CD4-positive, alpha-beta T cell treated with Interferon gamma for 1 hour (primary cell): ENCODE measurements at places on chromosomes 3 and 15.

DNA sequence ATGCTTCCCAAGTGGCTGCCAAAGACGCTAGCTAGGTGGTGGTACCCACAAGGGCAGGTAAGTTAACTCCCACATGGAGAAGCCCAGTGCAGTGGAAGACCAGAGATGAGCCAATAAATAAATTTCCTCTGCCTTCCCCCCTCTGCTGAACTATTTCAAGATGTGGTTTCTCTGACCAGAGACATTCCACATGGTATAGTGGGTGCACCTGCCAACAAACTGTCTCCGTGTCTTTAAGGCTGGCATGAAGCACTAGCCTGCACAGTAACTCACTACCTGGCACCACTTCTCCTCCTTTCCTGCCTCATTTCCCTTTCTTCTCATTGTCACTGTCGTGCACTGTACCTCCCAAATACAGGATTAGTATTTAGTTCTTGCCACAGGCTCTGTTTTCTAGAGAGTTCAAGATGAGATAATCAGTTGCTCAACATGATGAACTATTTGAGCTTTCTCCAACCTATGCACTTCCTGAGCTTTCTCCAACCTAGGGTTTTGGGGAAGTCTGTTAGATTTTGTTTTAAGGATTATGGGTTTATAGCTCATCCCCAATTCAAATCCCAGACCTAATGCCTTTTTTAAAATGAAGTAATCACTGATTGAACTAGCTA lies 8.4 kb upstream of the CRTAP start:
- DNase-seq, result no peak

- DNase-seq, result no peak
These were observed 9.0 kb downstream of the P2RY1 start for GRCh38 chr3:152843955-152844354.

GRCh38 chr3:18512007-18512406 lies 86.9 kb upstream of the SATB1 start:
- no peak for DNase-seq

GRCh38 chr3:64815789-64816188 lies 128.0 kb upstream of the ADAMTS9 start:
- no peak for DNase-seq

DNA sequence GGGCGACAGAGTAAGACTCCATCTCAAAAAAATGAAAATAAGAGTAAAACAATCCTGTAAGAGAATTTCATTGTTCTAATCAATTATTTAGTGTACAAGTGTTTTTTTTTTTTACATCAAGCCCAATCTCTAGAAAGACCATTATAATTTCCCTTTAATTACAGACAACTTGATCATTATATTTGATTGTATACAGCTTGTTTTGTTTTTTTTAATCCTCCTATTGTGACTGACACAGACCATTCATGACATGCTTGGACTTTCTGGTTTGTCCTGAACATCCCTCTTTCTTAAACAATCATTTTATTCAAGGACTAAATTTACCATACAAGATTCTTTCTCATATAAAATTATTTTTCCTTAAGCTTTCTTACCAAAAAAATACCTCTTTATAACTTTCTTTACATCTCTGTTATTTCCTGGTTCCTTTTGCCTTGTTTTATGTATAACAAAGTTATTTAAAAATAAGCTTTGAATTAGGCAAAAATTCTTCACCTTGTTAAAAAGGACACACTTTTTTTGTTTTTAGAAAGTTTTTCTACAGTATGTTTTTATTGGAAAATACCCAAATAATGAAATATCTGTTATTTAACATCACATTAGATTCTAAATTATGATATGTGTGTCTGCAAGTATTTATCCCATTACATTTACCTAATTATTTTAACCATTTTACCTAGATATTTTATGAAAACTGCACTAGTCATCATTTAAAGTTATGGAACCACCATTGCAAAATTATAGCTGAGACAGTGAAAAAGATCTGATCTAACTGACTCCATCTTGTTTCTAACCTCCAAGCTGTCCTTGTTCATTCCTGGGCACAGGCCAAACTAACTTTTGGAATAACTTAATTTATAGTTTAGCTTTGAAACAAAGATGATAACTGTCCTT lies 26.1 kb upstream of the GFM1 start:
- DNase-seq, result no peak

GRCh38 chr3:72816862-72817355 lies 31.3 kb downstream of the SHQ1 start:
- no peak for DNase-seq

- no peak for DNase-seq
These were observed 1121.2 kb downstream of the NSUN3 start for GRCh38 chr3:95184038-95184437.

- no peak for DNase-seq
These were observed 12.7 kb downstream of the OXTR start for GRCh38 chr3:8756671-8757070.

DNA sequence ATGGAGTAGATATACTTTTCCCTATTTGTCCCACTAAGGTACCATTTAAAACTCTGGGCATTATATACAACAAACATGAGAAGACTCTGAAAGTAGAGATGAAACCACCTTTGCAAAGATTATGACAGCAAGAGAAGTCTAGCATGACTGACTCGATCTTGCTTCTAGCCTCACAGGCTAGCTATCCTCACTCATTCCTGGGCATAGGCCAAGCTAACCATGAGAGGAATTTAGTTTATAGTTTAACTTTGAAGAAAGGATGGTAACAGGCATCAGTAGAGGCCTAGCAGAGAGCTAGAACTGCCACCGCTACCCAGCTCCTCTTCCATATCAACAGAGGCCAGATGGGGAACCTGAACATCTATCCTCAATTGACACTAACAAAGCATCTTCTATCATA lies 63.5 kb upstream of the FSIP1 start:
- DNase-seq, result no peak

GRCh38 chr3:145716519-145716918 lies 444.5 kb downstream of the PLOD2 start:
- DNase-seq, result no peak

DNA sequence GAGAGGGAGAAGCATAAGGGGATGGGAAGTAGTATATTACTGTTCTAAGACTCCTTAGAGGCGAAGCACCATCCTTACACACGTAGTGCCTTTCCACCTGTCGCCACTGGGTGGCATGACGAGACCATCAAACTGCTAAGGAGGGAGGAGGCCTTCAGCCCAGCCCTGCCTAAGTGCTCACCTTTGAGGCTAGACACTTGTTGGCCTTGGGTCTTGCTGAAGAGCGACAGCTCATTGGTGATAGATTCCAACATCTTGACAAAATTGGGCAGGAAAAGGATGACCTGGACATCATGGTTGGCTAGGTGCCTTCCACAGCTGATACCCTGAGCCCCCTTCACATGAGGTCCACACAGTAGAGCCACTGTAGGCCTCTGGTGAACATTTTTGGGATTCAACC lies 19.6 kb downstream of the CLK3 start:
- DNase-seq, result peak; percentile 67

DNA sequence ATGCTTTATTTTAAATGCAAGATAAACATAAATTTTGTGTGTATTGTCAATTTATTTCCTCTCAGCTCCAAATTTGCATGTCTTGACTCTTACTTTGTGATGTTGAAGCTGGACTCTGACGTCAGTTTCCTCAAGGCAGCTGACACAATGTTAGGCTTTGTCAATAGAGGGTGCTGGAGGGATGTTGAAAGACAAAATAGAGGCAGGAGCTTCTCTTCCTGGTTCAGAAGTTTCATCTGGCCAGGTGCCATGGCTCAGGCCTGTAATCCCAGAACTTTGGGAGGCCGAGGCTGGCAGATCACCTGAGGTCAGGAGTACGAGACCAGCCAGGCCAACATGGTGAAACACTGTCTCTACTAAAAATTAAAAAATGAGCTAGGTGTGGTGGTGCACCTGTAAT lies 408.6 kb downstream of the GBE1 start:
- DNase-seq, result no peak
